CD4-positive, CD25-positive, alpha-beta regulatory T cell (primary cell): ENCODE measurements at places on chromosomes 6 and 20. TPM values are rescaled to one million over a fixed set of nuclear protein-coding genes. Genes with fewer than 3 reads are reported as not detected.
A peak's percentile ranks its signal among the peaks of the same experiment; 100 is the strongest.

DNA sequence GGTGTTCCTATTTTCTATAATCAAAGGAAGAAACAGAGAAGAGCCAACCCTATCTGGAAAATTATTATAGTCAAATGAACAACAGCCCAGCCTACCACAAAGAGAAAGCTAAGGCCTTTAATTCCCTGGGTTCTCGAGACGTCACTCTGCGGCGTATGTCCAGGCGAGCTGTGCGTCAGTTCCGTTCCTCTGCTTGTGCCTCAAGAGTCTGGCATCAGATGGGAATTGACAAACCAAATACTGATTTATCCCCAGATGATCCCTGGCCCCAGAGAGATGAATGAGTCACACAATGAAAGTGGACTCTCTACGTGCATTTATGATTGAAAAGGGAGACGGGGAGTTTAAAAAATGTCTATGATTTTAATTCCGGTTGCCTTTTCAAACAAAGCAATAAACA, 151.6 kb upstream of the PDE10A start:
- H3K4me3 ChIP-seq: no peak overlapping the region
- H3K27me3 ChIP-seq: no peaks in the 10 kb centered on the region
- no peak overlapping the region for H3K27ac ChIP-seq
- no peaks in the 10 kb centered on the region for H3K36me3 ChIP-seq

- no peak for DNase-seq
- no peak overlapping the region for H3K4me3 ChIP-seq
- H3K36me3 ChIP-seq: no peaks in the 10 kb centered on the region
- H3K4me1 ChIP-seq: peaks cover 18% of the 10 kb centered on the region
- H3K27ac ChIP-seq: no peak overlapping the region
- no peaks in the 10 kb centered on the region for H3K27me3 ChIP-seq
These were observed 5.2 kb upstream of the PRPH2 start for GRCh38 chr6:42727627-42728026.

DNA sequence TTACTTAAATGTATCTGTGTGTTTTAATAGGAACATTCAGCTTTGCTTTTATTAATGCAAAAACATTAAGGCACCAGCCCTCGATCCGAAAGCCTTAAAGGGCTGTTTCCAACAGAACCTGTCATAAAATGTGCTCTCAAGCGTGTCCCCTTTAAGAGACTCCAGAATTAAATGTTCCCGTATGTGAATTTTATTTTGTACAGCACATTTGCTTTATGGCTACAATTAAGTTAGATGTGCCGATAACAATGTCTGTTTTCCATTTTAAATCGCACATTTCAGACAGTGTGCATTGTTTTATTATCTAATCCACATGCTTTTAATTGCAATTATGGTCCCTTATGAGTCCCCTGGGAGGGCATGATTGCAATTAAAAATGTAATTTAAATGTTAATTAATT, 198.9 kb downstream of the TSHZ2 start:
- H3K4me1 ChIP-seq: no peaks in the 10 kb centered on the region
- H3K36me3 ChIP-seq: no peaks in the 10 kb centered on the region
- DNase-seq: no peak
- peaks cover 1% of the 10 kb centered on the region for H3K27me3 ChIP-seq
- H3K4me3 ChIP-seq: no peak overlapping the region
- no peak overlapping the region for H3K27ac ChIP-seq

The LY6G6D gene
- total RNA-seq: not detected

DNA sequence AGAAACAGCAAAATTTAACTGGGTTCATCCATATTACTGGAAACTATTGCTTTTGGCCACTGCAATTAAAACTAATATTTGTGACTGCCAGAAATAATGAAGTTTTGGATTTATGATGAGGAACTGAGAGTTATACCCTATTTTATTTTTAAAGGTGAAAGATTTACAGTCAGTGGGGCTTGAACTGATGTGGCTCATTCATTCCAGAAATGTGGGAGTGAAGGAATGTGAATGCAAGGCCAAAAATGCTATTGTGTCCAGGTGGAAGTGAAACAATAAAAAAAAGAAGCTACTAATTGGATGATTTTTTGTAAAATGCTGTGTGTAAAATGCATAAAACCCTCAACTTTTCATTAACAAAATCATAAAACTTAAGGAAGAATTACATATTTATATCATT, 491.9 kb downstream of the COL12A1 start:
- no peak overlapping the region for H3K27ac ChIP-seq
- no peak overlapping the region for H3K4me3 ChIP-seq
- H3K36me3 ChIP-seq: no peaks in the 10 kb centered on the region
- H3K27me3 ChIP-seq: no peaks in the 10 kb centered on the region
- H3K4me1 ChIP-seq: no peaks in the 10 kb centered on the region
- DNase-seq: no peak

- H3K4me1 ChIP-seq: no peaks in the 10 kb centered on the region
- no peak for DNase-seq
- no peak overlapping the region for H3K4me3 ChIP-seq
These were observed 52.4 kb upstream of the TBC1D7 start for GRCh38 chr6:13380761-13381160.

GRCh38 chr6:81084776-81085430, 667.6 kb downstream of the TENT5A start:
- H3K27me3 ChIP-seq: no peaks in the 10 kb centered on the region
- H3K4me1 ChIP-seq: no peaks in the 10 kb centered on the region
- no peak overlapping the region for H3K4me3 ChIP-seq

DNA sequence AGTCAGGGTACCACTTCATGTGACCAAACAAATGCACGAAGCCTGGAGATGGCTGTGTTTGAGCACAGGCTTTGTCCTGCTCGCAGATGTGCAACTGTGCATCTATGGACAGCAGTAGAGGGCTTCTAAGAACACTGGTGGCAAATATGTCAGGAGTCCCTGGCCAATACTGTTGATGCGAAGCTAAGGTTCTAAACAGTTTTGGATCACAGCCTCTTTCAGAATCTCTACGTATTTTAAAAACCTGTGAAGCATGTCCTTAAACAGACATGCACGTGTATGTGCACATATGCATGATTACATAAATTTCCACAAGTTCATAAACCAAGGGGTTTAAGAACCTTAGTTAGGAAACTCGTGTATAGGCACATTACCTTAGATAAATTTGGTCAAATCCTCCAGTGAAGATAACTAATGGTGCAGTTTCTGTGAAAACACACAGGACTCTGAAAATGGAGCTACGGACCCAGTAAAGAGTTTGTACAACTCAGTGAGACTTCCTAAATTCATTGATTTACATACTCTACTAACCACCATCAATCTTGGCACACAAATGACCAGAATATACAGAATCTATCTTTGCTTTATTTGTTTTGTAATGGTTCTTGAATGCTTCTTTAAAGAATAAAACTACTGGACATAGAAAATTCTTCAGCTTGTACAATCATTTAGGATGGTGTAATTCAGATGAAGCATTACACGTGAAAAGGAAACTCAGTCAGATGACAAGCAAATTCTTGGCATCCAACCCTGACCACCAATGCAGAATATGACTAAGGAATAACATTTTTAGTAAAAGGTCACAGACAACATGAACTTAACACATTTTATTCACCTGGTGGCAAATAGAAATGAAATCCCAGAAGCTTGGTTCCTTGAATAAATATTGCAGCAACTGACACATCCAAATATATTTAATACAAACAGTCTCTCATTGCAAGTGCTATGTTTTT, 27.4 kb downstream of the KCNQ5 start:
- peak; percentile 11 for DNase-seq
- H3K4me1 ChIP-seq: no peaks in the 10 kb centered on the region
- H3K27me3 ChIP-seq: no peaks in the 10 kb centered on the region
- H3K36me3 ChIP-seq: no peaks in the 10 kb centered on the region
- H3K4me3 ChIP-seq: no peak overlapping the region
- no peak overlapping the region for H3K27ac ChIP-seq
